Endothelial cell of umbilical vein (primary cell): ENCODE measurements at places on chromosomes 2 and 18. TPM values are rescaled to one million over a fixed set of nuclear protein-coding genes. Genes with fewer than 3 reads are reported as not detected.

The POTEE gene
- 0.21 and 0.31 TPM in 2 replicates for total RNA-seq

The ST8SIA5 gene
- 0.32 and 0.62 TPM in 2 replicates for total RNA-seq

DNA sequence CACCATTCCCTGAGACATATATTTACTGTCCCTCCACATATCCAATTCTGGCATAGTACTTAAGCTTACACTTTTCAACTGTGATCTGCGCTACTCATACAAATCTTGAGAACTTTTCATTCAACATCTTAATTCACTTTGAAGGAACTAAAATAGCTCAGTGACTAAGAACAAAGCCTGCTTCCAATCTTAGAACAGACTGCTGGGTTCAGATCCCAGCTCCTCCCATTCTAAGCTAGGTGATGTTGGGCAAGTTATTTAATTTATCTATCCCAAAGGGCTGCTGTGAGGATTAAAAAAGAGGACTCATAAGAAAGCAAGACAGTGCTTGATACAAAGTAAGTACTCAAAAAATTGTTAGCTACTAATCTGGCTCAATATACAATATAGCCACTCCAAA is 57.9 kb downstream of the UGP2 start:
- no peak for DNase-seq

The DCDC2C gene
- not detected in 2 replicates for total RNA-seq

DNA sequence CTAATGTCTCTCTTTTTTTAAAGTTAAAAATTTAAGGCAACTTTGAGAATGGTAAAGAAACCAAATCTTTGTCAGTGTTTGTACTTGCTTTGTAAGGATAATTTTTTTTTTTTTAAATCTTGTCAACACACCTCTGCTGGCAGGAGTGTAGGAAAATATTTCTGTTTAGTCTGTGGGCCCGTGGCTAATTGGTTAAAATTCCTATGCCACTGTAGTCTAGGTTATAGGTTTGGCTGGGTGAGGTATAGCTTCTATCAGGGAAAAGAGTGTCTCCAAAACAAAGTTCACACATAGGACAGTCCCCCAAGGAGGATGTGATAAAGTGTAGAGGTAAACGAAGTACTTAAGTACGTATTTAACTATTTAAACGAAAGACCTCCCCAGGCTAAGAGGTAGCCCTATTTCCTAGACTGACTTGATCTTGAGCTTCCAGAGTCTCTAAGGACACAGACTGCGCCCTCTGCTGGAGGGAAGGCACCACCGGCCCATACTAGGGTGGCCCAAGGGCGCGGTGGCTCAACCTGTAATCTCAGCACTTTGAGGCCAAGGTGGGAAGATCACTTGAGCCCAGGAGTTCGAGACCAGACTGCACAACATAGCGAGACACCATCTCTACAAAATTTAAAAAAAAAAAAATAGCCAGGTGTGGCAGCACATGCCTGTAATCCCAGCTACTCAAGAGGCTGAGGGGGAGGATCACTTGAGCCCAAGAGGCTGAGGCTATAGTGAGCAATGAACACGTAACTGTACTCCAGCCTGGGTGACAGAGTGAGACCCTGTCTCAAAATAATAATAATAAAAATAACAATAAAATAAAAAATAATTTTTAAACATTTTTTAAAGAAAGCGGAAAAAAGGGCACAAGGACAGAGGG is 8.9 kb downstream of the TEX44 start:
- peak; percentile 69 for DNase-seq
